ENCODE measurements at places on chromosomes 11 and 22.

DNA sequence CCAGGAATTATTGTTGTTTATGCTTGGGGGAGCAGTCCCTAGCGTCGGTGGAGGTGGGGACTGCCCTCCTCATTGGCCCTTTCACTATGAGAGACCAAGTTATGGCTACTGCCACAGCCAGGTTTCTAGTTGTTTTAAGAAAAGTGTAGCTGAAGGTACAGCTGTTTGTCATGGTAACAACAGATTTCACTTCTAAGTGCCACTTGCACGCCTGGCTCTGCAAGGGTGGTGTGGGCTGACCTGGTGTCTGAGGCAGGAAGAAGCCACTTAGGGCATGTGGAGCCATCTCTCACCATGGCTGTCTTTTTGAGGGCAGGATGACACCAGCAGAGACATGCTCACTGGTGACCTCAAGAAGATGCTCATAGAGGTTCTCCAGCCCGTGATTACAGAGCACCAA is 46.3 kb upstream of the MPEG1 start:
- H3K36me3 ChIP-seq: no peaks in the 10 kb centered on the region
- H3K27ac ChIP-seq: no peak overlapping the region
- peaks cover 12% of the 10 kb centered on the region for H3K27me3 ChIP-seq
- H3K4me3 ChIP-seq: no peak overlapping the region
- DNase-seq: no peak

DNA sequence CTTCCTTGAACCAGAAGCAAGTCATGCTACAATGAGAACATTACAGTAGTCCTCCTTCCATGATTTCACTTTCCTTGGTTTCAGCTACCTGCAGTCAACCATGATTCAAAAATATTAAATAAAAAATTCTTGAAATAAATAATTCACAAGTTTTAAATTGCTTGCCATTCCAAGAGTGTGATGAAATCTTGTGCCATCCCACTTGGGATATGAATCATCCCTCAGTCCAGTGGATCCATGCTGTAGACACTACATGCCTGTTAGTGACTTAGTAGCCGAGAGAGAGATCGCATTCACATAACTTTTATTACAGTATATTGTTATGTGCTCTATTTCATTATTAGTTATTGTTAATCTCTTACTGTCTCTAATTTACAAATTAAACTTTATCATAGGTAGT is 6.0 kb downstream of the HOATZ start:
- H3K4me1 ChIP-seq: peaks cover 4% of the 10 kb centered on the region
- no peak overlapping the region for H3K27ac ChIP-seq
- no peaks in the 10 kb centered on the region for H3K36me3 ChIP-seq
- H3K27me3 ChIP-seq: no peaks in the 10 kb centered on the region

GRCh38 chr11:59479906-59480305 is 6.8 kb downstream of the OR4D10 start:
- no peaks in the 10 kb centered on the region for H3K4me1 ChIP-seq
- no peaks in the 10 kb centered on the region for H3K36me3 ChIP-seq
- no peak overlapping the region for H3K27ac ChIP-seq
- H3K27me3 ChIP-seq: no peaks in the 10 kb centered on the region

DNA sequence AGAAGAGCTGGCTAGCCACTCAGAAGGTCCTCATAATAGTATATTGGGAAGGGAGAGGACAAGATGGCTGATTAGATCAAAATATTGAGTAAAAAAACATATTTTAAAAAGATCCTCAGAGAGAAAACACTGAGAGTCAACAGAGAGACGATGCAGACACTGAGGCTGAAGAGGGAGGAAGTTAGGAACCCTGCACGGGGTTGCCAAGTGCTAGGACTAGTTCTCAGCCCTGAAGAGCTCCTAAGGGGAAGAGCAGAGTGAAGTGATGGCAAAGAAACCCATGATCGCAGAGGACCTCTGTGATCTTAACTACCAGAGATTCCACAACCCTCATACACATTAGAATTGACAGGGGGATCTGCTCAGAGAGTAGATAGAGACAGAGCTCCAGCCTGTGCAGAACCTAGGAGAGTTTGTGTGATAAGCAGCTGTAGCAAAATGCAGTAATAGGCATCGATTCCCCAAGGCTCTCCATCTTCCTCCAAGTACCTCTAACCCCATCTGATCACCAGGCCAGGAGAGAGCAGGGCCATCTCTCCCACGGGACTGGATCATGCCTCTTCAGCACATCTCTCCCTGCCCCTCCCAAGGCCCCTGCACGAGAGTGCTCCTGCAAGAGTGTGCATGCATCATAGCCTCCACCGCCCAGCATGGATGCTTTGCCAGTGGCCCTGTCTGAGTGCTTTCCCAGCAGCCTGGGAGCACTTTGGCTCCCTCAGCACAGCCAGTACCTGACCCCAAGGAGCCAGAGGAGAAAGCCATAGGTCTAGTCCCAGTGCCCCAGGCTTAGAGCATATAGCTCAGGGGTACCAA is 41.2 kb upstream of the ARL14EP start:
- H3K27ac ChIP-seq: no peak overlapping the region
- DNase-seq: no peak
- no peaks in the 10 kb centered on the region for H3K36me3 ChIP-seq
- no peak overlapping the region for H3K4me3 ChIP-seq
- no peaks in the 10 kb centered on the region for H3K27me3 ChIP-seq

DNA sequence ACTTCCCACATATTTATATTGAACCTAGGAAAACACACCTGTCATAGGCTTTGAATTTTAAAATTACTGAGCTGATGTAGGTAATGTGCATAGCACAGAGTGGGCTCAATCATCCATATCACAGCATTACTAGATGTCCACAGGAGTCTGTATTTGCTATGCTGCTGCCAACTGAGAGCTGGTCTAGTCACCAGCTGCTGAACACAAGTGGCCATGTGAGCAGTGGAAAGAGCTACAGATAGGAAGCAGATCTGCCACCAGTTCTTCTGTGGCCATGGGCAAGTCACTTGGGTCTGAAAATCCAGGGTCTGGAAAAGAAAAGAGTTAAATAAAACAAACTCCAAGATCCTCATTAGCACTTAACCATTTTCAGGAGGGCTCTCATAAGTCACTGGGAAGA is 91.8 kb downstream of the APIP start:
- peaks cover 11% of the 10 kb centered on the region for H3K27me3 ChIP-seq
- no peaks in the 10 kb centered on the region for H3K36me3 ChIP-seq
- DNase-seq: no peak

- peak; percentile 4 for DNase-seq
- no peak within 1 kb of the TSS for H3K4me3 ChIP-seq
- H3K27ac ChIP-seq: no peak within 1 kb of the TSS
- H3K27me3 ChIP-seq: no peaks in the 10 kb centered on the region
- no peaks in the 10 kb centered on the region for H3K36me3 ChIP-seq
These were observed at the start of gene MOB2 for GRCh38 chr11:1486054-1486825. MOB2 (minus strand) TSS chr11:1486779; CDS start chr11:1486556, 223 bp downstream.

GRCh38 chr22:46602025-46602424 is 18.2 kb upstream of the GRAMD4 start:
- H3K27ac ChIP-seq: no peak overlapping the region
- H3K27me3 ChIP-seq: no peaks in the 10 kb centered on the region
- H3K36me3 ChIP-seq: no peaks in the 10 kb centered on the region
- no peak for DNase-seq
- H3K4me3 ChIP-seq: no peak overlapping the region

DNA sequence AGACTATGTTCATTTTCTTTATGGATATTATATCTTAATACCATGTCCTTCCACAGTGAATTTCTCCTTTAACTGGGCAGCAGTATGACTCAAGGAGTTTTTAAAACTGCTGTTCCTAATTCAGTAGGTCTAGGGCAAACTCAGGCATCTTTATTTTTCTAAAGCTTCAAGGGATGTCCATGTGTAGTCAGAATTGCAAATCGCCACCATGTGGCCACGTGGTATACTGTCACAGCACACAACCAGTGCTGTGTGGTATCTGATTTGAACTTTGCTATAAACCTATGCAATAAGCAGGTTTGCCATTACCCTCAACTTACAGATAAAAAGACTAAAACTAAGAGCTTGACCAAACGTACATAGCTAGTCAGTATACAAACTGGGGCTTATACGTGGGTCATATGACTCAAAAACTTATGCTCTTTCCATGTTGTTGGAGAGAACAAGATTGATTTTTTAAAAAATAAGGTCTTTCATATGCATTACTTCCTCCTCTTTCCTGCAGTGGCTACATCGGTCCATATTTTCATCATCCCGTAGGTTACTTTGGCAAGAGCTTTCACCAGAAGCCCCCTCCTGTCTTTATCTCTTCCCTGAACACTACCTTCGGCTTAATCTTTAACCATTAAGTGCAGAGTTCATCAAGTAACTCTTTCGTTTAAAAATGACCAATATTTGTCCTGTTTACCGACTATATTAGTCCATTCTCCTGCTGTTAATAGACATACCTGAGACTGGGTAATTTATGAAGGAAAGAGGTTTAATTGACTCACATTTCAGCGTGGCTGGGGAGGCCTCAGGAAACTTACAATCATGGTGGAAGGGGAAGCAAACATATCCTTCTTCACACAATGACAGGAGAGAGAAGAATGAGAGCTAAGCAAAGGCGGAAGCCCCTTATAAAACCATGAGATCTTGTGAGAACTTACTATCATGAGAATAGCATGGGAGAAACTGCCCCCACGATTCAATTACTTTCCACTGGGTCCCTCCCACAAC is 8.0 kb upstream of the HTATIP2 start:
- H3K27me3 ChIP-seq: peaks cover 15% of the 10 kb centered on the region
- H3K4me3 ChIP-seq: no peak overlapping the region
- DNase-seq: peak; percentile 58
- peaks cover 2% of the 10 kb centered on the region for H3K4me1 ChIP-seq

DNA sequence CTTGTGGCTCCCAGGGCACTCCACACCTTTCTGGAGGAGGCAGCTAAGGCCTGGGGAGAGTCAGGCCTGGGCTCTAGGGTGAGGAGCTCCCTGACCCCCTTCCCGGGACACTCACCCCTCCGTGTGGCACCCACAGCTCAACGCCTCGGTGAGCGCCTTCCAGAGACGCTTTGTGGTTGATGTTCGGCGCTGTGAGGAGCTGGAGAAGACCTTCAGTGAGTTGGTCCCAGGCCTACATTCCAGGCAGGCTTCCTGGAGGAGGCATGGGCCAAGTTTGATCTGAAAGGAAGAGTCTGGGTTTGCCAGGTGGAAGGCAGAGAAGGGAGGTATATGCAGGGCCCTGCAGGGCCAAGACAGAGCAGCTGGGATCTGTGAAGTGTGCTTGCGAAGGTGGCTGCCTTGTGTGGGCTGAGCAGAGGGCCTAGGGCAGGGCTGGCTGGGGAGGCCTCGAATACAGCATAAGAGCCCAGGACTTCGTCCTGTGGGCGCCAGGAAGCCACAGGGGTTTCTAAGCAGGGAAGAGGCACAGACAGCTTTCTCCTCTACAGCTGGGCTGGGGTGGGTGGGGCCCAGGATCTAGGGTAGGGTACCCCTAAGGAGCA is 2.9 kb downstream of the TCIRG1 start:
- no peak for DNase-seq
- peaks cover 29% of the 10 kb centered on the region for H3K36me3 ChIP-seq
- H3K27ac ChIP-seq: no peak overlapping the region
- H3K4me1 ChIP-seq: peaks cover 25% of the 10 kb centered on the region

GRCh38 chr11:20771681-20772080 is 102.3 kb downstream of the NELL1 start:
- no peak overlapping the region for H3K4me3 ChIP-seq
- no peak overlapping the region for H3K27ac ChIP-seq
- H3K27me3 ChIP-seq: no peaks in the 10 kb centered on the region
- no peaks in the 10 kb centered on the region for H3K4me1 ChIP-seq
- H3K36me3 ChIP-seq: no peaks in the 10 kb centered on the region
